SIG-M5 (cell line): ENCODE measurements at places on chromosomes 2 and 18.

GRCh38 chr2:175571078-175571653 lies 389.7 kb upstream of the ATP5MC3 start:
- DNase-seq = no peak

DNA sequence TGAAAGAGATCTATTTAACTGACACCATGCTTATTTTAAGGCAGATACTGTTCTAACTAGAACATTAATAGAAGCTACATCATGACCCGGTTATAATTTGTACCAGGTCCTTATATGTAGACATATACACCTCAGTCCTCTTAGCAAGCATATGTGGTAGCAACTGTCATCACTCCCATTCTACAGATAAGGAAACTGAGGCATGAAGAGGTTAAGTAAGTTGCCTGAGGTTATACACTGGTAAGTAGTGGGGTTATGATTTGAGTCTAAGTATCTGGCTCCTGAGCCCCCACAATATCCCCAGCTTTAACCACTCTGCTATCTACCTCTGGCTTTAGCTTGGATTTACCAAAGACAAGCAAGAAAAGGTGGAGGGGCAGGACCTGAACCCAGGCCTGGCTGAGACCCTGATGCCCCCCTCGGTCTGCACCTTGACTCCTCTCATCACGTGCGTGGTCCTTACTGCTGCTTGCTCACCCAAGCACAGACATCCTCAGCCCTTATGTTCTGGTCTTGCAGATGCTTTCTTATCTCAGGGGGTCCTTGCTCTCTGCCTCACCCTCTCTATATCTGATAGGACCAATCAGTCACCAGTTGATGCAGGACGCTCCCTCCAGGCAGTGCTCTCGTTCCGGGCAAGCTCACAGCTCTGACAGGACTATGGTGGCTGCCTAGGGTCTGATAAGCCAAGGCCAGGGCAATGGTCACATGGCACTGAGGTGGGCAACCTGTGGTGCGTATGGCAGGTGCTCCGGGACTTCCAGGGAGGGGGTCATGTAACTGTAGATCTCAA lies 4.0 kb downstream of the DYSF start:
- no peak for DNase-seq

DNA sequence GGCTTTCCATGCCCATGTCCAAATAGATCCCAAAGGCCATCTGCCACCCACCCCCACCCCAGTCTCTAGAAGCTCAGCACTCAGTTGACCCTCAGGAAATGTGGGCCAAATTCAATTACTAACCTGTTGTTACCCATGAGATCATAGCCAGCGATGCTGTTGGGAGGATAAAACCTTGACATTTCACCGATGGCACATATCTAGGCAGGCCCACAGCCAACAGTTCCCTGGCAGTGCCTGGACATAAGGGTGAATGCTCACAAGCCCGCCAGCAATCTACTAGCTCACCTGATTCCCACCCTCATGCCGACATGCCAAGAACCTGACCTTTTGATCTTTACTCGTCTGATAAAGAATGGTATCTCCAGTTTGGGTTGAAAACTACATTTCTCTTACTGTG lies 11.8 kb upstream of the ACOXL start:
- no peak for DNase-seq

GRCh38 chr18:70428439-70428838 lies 139.6 kb downstream of the SOCS6 start:
- no peak for DNase-seq

DNA sequence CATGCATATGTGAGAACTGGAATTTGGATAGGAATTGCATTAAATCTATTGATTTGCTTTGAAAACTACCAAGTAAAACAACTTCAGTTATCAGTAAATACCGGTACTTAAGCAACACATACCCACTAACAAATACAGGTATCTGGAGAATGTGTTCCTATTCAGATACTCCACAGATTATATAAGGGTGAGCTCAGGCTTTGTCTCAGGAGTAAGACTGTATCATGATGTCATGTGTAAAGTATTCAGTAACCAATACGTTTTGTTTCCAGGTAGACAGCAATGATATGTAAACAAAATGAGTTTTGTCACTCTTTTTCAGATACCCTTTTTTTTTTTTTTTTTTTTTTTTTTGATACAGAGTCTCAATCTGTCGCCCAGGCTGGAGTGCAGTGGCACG lies 74.8 kb downstream of the DSC3 start:
- DNase-seq = no peak

DNA sequence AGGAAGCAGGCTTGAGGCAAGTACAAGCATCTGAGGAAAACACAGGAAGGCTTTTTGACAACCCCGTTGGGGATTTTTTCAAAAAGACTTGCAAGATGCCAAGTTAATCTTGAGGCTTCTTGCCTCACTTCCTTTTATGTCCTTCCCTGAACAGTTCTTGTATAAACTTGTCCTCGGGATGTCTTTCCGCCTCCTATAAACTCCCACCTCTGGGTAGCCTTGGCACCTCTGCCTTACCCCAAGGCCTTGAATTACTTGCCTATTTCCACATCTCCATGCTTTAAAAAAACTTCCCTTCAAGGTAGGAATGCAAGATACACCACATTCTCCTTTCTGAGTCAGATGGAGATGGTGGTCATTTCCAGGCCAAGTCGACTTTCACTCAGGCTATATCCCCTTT lies 106.4 kb upstream of the RBBP8 start:
- no peak for DNase-seq

DNA sequence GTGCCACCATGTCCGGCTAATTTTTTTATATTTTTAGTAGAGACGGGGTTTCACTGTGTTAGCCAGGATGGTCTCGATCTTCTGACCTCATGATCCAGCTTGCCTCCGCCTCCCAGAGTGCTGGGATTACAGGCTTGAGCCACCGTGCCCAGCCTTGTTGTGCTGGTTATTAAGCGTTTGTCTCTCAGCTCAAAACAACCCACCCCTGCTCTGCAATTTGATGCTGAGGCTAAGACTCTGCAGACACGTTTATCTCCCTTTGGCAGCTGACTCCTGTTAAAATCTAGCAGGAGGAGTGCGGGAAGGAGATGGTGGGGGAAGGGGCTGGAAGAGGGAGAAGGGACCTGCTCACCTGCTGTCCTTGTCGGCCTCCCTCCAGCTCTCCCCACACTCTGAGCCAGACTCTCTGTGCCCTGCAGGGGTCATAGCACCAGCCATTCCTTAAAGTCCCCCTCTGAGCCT lies 29.9 kb upstream of the IMPA2 start:
- no peak for DNase-seq

- DNase-seq = no peak
Observed at GRCh38 chr18:46068763-46069162, 3.3 kb downstream of the PSTPIP2 start.
